ENCODE measurements at places on chromosomes 13 and 19.

DNA sequence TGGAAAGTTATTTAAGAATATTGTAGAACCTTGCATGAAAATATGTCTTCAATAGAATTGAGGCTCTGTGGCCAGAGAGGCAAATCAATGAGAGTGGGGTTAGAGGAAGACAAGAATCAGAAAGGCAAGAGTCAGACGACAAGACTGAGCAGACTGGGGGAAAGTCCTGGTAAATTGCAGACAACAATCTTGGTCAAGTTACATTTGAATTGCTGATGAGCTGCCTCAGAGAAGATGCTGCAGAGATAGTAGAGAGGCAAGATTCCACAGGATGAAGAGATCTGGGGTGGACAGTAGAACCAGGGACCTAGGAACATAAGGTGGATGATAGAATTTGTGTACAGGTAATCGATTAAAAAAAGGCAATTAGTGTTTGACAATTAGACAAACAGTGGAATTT lies 133.8 kb downstream of the RXFP2 start:
- no peak for DNase-seq

DNA sequence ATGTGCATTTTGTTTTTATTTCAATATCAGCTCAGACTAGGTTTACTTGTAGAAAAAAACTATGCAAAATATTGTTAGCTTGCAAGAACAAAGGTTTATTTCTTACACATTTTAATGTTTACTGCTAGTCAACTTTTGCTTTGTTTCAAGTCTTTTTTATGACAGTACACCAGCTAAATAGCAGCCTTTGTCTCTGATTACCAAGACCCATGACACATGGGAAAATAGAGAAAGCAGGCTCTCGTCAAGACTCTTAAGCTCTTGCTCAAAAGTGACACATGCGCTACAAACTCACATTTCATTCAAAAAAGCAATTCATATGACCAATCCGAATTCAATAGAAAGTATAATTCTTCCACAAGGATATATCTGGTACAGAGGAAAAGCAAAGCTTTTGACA lies 642.3 kb upstream of the SLITRK1 start:
- DNase-seq: no peak

DNA sequence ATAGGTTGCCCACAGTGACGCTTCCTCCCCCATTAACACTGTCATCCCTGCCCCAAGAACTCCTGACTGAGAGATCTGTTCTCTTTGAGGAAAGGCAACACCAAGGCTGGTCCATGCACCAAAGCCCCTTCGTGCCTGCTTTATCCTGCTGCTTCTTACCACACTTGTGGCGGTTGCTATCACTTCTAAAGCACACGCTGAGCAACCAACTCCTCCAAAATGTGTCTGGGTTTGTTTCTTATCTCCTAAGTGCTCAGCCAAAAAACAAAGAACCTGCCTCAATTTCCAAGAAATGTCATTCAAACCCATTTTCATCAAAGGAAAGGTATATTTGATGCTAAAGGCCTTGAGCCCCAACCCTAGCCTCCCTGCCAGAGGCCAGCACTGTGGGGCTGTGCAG lies 14.6 kb downstream of the ATP7B start:
- no peak for DNase-seq

GRCh38 chr13:66951426-66951825 lies 278.7 kb downstream of the PCDH9 start:
- no peak for DNase-seq

All from NCI-H774 (cell line).